ENCODE measurements at places on chromosomes 3 and 15.

DNA sequence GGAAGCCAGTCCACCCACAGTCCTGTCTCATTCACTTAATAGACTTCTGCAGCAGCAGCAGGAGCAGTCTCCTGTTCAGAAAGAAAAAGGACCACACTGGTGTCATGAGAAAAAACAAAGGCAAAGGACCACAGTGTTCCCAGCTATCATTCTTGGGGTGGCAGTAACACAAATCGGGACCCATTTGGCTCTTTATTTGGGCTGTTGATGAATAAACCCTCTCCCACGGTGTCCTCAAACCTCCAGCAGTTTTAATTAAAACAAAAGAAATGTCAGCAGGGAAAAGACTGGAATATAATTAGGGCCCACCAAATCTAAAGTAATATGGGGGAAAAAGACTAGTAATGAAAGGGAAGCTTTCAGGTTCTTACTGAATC is 210.5 kb upstream of the SLC2A2 start:
- no peak for DNase-seq

DNA sequence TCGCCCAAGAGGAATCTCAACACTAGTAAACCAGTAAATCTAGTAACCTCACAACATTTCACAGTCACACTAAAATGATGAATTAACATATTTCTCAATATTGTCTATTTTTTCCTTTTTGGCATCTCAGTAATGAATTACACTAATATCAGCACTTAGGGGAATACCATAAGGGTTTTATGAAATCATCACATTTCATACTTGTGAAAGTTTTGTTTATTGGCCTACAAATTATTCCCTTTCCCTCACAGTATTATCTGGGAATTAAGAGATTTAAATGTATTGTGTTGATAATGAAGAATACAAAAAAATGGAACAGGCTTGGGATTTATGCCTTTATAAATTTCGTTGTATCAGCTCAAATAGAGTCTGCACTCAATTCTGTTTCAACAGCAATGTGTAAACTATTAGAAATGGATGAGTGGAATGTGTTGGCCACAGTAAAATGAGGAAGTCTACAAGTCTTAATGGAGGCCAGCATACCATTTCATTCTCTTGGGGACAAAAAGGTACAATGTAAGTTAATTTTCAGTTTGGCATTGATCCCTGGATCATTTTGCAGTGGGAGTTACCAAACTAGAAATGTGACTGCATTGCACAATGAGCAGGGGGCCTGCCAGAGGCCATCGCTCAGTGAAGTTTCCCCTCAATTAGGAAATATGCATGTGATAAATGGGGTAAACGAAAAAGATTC is 195.4 kb downstream of the FMN1 start:
- no peak for DNase-seq

- DNase-seq = no peak
These were observed 1035.1 kb upstream of the NR2F2 start for GRCh38 chr15:95295363-95295762.

- no peak for DNase-seq
These were observed 93.7 kb upstream of the MBNL1 start for GRCh38 chr3:152174876-152175527.

GRCh38 chr15:94206463-94207167 is 24.7 kb upstream of the MCTP2 start:
- peak; percentile 29 for DNase-seq

All from body of pancreas (tissue), 4 donors.